ENCODE measurements at places on chromosomes 4 and X.
A peak's percentile ranks its signal among the peaks of the same experiment; 100 is the strongest.

DNA sequence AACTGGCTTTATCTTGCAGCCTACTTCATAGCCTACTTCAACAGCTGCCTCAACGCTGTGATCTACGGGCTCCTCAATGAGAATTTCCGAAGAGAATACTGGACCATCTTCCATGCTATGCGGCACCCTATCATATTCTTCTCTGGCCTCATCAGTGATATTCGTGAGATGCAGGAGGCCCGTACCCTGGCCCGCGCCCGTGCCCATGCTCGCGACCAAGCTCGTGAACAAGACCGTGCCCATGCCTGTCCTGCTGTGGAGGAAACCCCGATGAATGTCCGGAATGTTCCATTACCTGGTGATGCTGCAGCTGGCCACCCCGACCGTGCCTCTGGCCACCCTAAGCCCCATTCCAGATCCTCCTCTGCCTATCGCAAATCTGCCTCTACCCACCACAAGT lies 4.0 kb downstream of the GPR50 start:
- DNase-seq, result no peak

DNA sequence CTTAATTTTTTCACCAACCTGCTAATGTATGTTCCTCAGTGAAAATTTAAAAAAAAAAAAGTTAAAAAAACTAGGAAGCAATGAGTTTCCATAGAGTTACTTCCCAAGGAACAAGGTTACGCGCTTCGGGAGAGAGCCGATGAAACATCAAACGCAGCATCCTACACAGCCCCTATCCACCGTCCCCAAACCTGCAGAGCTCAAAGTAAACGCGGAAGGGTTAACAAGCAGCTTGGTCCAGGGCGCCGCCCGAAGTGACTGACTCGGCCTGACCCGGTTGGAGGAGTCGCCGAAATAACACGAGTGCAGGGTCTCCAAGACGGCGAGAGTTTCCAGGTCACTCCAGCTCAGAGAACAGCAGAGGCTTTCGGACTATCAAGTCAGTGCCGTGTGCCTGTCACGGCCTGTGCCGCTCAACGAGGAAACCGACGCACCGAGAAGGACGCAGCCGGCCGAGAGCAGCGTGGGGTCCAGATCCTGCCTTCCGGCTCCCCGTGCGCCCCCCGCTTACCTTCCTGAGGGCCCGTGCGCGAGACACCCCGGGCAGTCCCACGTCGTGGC lies 512 bp downstream of the NOP14 start:
- peak; percentile 48 for DNase-seq

GRCh38 chr4:75065909-75066308 lies 133.0 kb downstream of the PARM1 start:
- DNase-seq, result no peak

DNA sequence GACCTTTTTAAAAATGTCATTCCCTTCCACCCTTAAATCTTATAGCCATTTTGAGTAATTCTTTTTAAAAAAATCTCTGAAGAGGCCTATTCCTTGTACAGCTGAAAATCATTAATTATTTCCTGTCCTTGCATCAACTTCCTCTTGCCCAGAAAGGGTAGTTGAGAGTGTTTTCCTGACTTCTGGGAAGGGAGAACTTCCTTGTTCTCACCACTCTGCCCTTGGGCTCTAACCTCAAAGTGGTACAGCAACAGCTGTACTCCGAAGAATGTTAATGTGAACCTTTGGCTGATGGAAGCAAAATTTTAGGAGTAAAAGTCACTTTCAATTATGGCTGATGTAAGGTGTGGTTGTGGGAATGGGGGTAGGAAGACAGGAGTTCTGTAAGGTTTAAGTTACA lies 15.1 kb upstream of the FABP2 start:
- DNase-seq, result no peak

DNA sequence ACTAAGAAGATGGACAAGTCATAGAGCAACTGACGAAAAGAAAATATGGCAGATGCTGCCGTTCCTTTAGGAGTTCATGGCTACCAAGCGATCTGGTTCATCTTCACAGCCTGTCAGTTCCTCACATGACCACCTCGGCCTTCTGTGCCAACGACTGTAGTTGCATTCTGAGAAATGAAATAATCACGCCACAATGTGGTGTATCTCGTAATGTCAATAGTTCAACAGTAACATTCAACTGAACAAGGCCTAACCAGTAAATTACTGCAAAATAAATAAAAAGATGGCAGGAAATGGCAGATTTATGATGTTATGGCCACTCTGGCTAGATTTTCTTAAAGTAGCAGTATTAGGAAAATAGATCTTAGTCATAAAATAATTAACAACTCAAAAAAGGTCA lies 4.4 kb downstream of the GPRIN3 start:
- peak; percentile 61 for DNase-seq

DNA sequence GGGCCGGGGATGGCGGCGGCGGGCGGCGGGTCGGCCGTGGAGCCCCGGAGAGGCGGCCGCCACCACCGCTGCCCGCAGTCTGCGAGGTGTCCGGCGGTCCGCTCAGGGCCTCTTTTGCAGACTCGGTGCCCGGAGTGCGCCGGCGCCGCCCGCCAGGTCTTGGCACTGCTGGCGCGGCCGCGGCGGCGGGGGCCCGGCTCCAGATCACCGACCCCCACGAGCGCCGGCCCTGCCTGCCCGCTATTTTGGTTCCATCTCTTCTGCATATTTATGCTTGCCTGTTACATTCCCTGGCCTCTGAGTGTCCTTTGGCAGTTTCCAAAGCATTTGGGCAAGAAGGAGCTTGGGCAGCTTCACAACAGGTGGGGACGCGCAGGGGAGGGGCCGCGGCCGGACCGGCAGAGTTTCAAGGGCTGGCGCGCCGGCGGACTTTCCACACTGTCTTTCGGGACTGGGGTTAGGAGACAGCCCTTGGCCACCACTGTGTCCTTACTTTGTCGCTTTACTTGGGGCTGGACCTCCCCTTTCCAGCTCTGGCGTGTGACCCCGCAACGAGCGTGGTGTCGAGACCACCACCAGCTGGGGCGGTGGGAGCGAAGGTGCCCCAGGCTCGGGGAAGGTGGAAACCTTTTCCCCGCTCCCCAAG lies 668 bp upstream of the TAPT1 start:
- DNase-seq, result peak; percentile 44

DNA sequence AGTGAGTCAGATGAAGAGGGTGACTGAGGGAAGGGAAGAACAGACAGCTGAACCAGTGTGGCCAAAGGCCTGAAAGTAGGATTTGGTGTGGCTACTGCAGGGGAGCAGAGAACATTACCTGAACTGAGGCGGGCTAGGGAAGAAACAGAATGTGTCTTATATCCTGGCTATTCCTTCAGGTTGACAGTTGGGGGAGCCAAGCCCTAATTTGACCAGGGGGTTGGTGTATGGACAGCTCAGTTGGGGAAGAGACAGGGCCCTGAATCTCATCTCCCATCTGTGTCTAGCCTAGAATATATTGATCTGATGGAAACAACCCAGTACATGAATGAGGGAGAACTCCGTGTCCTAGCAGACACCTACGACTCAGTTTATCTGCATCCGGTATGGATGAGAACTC lies 4.2 kb downstream of the HDAC6 start:
- DNase-seq, result no peak

DNA sequence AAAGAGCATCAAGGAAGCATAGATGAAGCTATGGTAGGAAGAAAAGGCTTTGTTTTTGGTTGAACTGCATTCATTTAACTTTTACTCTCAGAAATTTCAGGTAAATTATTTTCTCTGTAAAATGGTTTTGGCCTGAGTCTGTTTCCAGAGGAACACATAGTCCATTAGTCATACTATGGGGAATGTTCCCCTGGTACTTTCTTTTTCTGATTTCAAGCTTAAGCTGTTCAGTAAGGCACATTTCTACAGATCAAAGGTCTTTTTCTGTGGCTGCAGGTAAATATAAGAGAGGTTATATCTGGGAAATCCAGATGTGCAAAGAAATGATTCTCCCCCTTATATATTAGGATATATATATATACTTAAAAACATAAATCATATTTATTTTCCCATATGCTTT lies 1744.4 kb upstream of the ADGRL3 start:
- no peak for DNase-seq

DNA sequence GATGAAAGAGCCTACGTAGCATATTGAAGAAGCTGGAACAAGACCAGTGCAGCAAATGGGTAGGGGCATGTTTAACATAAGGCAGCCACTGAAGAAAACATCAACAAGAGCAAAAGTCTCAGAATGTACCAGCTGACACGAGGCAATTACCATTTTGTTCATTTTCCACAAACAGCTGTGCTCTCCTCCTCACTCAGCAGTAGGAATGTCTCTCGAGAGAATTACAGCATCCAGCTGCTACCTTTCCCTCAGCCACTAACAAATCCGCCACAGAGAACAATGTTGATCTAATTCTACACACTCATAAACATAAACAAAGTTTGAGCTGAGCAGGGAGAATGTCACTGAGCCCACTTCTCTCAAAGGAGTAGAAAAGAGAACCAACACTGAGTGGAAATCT lies 68.0 kb downstream of the OPHN1 start:
- no peak for DNase-seq

DNA sequence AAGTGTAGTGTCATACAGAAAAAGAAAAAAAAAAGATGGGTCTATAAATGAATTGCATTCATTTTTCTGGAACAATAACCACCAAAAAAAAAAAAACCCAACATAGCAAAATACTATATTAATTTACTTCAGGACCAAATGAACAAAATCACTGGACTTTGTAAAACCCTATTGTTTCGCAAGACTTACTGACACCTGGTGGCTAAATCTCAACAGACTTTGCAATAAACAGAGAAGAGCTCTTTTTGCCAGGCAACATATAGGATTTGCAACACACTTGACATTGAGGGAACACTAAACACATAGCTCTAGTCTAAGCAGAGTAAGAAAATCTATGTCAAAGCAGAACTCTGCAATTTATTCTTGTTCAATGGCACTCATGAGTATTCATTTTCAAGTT lies 990.2 kb downstream of the STPG2 start:
- DNase-seq, result no peak

DNA sequence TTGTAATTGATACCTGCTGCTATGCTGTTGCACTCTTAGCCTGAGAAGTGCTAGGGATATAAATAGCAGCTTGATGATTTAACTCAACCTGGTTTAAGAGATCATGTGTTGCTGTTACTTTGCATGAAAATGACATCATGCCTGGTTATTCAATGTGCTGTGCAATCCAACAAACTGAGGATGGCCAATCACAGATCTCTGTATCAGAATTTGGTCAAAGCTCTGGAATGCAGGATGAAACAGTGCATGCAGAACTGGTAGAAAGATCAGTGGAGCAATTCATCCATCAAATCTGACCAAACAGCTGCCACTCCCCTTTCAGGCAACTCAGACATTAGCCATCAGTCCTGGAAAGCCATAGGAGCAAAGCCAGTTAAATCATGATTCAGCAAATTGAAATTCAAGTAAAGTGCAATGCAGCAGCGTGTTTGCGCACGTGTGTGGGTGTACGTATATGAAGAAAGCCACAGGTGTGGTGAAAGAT lies 160.3 kb upstream of the RASGEF1B start:
- no peak for DNase-seq

- DNase-seq, result no peak
These were observed 150.6 kb downstream of the UNC5C start for GRCh38 chr4:95398217-95398616.

- DNase-seq, result no peak
These were observed 72.4 kb downstream of the ANKRD50 start for GRCh38 chr4:124640022-124640730.

- no peak for DNase-seq
These were observed 174.0 kb downstream of the AFAP1 start for GRCh38 chr4:7765666-7766065.

GRCh38 chrX:10549280-10549679 lies 71.1 kb downstream of the MID1 start:
- DNase-seq, result no peak

DNA sequence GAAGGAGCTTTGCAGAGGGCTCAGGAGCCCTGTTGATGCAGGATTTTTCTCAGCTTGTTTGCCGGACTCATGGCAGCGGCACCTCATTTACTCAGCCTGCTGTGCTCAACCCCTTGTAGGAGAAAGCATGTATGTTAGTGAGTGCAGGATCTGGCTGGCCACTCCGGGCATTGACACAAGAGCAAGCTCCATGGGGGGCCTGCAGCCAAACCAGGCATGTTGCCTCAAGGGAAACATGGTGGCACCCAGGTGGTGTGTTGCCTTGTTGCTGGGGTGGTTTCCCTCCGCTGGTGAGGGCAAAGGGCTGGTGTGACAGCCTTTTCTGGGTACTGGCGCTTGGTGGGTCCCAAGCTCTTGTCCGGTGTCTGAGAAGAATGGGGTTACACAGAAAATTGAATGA lies 189.3 kb upstream of the ANXA3 start:
- no peak for DNase-seq

DNA sequence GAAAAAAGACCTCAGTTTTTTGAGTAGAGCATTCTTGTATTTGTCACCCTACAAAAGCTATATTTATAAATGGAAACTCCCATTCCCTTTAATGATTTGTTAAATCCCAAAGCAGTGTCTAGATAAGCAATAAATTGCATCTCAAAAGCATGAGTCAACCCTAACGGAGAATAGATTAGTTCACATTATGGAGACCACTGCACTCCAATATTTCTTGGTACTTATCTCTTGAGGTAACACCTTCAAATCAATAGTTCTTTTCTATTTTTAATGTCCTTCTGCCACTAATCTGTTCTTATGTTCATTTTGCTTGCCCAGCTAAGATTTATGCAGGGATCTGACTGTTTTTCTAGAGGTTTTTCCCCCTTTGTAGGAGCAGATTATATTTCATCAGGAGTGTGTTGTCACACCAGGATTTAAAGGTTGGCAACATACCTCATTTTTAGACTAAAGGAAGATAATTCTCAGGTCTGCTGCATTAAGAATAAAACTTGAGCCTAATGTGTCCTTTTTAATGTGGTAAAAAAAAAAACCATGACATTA lies 91.4 kb upstream of the ADGRG2 start:
- no peak for DNase-seq

DNA sequence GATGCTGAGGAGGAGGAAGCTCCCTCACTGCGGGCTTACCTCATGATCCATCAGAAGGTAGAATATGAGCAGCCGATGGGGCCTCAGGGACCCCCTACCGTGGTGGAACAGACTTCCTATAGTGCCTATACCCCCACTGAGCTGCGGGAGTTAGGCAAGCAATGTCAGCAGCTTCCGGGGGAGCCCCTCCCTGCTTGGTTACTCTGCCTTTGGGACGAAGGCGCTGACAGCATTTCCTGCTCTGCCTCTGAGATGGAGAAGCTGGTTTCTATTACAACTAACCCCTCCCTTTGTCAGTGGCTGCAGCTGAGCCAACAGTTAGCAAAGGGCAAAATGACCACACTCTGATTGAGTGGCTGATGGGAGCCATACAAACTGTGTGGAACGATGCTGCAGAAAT lies 430.7 kb downstream of the IDS start:
- no peak for DNase-seq

GRCh38 chr4:185099940-185100339 lies 43.1 kb upstream of the SLC25A4 start:
- no peak for DNase-seq

DNA sequence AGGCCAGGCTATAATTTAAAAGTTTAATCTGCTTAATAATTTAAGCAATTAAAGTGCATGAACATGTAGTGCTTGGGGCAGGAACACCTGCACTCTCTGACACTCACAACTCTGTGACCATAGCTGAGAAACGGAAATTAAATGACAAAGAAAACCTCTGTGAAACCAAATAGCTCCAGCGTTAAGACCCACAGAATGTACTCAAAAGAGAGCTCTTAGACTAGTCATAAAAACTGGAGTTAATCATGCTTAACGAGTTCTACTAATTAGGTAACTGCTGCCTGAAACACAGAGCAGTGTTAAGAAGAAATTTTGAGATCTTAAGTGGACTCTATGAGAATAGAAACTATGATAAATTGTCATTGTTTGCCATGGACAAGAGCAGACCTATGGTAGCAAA lies 174.4 kb upstream of the SPIN4 start:
- no peak for DNase-seq

- DNase-seq, result no peak
These were observed 72.5 kb downstream of the CNGA2 start for GRCh38 chrX:151806967-151807540.

GRCh38 chr4:178966644-178967043 lies 1524.4 kb upstream of the AGA start:
- no peak for DNase-seq

All from stimulated activated CD4-positive, alpha-beta T cell treated with anti-CD3 and anti-CD28 coated beads, Interleukin-4, amount 100 ng/mL, for 24 hours (primary cell).